ENCODE measurements at places on chromosomes 7 and 10.
A peak's percentile ranks its signal among the peaks of the same experiment; 100 is the strongest.

DNA sequence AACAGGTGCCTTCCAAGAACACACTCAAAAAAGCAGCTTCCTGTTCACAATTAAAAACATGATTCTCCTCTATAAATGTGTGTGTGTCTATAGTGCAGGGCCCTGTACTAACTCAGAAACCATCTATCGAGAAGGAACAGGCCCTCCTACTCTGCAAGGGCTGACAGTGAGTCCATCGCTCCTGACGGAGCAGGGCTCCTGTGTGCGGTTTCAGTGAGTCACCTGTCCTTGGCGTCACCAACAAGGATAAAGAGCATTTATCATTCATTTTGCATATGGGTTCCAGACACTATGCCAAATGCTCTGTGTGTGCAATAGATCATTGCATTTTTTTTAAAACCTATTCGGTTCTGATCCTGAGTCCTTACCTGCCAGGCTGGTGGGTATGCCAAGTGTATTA, 63.7 kb downstream of the TACC2 start:
- no peak for DNase-seq

- no peak for DNase-seq
Measured at GRCh38 chr7:43465581-43466554, 117.0 kb upstream of the STK17A start.

- no peak for DNase-seq
Measured at GRCh38 chr10:67794256-67794655, 43.7 kb downstream of the DNAJC12 start.

DNA sequence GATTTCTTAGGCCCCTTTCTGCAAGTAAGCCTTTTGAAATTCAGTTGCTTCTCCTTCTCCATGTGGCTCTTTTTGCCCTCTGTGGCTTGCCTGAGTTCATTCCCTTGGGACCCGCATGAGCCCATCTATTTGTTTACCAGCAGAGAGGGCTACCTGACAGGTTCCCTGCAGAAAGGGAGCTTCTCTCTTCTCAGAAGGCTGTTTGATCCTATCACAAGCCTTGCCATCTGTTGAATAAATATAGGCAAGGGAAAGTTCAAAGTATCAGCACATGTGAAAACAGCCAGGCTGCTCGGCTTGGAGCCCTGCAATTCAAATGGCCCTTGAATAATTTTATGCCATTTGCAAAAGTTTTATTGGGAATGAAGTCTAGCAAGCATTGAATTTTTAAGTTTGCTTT, 720.2 kb upstream of the FZD8 start:
- DNase-seq = no peak

DNA sequence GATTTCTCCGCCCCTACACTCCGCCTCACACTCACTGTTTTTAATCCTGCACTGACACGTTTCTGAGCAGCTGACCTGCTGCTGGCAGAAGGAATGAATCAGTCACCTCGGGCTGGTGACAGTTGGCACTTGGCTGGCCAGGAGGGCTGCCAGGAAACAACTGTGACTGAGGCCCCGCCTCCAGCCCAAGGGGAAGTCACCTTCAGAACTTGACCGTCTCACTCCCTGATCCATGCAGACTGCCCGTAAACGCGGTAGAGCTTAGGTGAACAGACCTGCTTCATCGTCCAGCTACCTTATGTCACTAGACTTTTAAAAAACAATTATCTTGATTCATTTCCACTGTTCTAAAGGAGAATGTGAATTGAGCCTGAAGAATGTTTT, 107.5 kb downstream of the DOCK1 start:
- no peak for DNase-seq

GRCh38 chr7:78345979-78346378, 547.4 kb downstream of the PHTF2 start:
- DNase-seq = no peak

GRCh38 chr10:84352251-84352842, 24.0 kb downstream of the CCSER2 start:
- DNase-seq = peak; percentile 78

DNA sequence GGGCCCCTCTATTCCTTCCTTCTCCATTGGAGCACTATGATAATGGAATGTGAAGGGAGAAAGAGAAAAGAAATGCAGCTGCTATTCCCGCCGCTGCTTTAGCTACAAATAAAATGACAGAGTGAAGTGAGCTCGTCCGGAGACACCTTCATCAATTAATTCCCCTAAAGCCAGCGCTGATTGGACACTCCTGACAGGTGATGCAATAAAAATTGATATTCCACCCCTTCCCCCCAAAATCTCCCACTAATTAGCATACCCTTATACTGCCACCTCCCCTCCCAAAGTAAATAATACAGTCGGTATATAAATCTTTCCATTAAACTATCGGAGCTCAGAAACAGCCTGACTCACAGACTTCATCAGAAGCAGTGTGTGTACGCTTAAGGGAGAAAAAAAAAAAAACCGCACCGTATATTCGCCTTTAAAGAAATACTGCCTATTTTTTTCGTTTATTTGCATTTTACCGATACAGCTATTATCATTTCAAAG, 7.3 kb downstream of the SKIDA1 start:
- no peak for DNase-seq

GRCh38 chr7:117088623-117089194, 135.4 kb downstream of the ST7 start:
- no peak for DNase-seq

GRCh38 chr10:11424456-11425295, 186.8 kb downstream of the USP6NL start:
- no peak for DNase-seq

- DNase-seq = no peak
Measured at GRCh38 chr7:65475040-65475726, 101.5 kb downstream of the ZNF92 start.

GRCh38 chr7:86667732-86668131, 24.0 kb downstream of the GRM3 start:
- DNase-seq = no peak

DNA sequence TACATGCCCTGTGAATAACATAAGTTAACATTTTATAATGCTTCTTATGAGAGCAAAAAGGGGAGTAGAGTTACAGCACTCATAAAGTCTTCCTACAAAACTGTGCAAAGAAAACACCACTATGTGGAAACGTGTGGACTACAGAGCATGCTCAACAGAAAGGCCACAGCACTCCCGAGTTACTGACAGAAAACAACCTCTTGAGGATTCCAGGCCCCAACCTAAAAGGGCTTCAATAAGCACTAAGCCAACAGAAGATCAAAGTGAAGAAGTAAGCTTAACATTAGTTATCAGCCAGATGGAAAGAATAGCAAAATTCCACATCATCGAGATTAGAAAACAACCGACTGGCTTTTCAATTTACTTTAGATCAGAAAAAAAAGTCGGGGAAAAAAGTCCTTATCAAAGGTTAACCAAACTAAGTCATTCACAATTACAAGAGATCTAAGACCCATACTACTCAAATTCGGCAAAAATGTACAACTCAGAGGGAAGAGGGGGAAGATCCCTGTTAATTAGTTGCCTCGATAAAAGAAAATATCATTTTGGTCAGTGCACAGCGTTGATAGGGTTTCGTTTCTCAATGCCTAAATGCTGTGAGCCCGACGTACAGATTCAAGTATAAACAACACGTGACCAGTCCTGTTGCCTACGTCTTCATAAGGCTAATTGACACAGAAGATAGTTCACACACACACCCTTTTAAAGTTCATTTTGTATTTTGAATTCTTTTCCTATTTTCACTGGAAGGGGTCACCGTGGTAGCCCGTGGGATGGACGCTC, 1.4 kb downstream of the KBTBD2 start:
- peak; percentile 31 for DNase-seq

GRCh38 chr7:150788474-150789269, 11.5 kb downstream of the TMEM176B start:
- no peak for DNase-seq
